ENCODE measurements at places on chromosomes 3 and 15. TPM values are rescaled to one million over a fixed set of nuclear protein-coding genes. Genes with fewer than 3 reads are reported as not detected.

STAC gene
- 25.3 TPM for total RNA-seq

DNAJA4 gene
- total RNA-seq, result 17.9 TPM

ITGA11 gene
- total RNA-seq, result 7.1 TPM

DNA sequence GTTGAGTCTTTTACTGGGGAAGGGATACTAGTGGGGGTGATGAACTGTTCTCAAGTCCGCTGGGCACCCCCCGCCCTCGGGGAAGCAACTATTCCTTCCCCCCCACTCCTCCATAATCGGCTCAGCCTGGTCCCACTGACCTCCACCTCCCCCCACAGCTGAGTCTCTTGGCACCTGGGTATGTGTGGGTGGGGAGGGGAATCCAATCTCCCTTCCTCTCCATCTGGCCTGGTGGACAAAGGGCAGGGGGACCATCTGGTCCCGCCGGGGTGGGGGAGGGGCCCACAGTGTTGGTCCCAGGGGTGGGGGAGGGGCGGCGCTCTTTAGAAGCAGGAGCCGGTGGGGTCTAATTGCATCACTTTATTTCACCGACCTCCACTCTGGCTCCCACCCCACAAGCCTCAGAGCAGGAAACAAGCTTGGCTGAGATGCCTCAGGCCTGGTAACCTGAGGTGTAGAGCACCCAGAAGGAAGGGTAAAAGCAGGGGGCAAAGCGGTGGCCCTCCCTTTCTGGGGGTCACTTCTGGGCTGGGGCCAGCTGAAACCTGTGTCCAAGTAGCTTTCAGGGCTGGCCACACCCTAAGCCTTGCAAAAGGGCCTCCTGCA, 1.0 kb upstream of the PCBP4 start:
- H3K36me3 ChIP-seq, result no peaks in the 10 kb centered on the region
- H3K27ac ChIP-seq, result peak overlapping the region; percentile 80
- H3K27me3 ChIP-seq, result no peaks in the 10 kb centered on the region
- DNase-seq, result no peak
- peak overlapping the region; percentile 71 for H3K4me3 ChIP-seq
- H3K4me1 ChIP-seq, result peaks cover 16% of the 10 kb centered on the region

DNA sequence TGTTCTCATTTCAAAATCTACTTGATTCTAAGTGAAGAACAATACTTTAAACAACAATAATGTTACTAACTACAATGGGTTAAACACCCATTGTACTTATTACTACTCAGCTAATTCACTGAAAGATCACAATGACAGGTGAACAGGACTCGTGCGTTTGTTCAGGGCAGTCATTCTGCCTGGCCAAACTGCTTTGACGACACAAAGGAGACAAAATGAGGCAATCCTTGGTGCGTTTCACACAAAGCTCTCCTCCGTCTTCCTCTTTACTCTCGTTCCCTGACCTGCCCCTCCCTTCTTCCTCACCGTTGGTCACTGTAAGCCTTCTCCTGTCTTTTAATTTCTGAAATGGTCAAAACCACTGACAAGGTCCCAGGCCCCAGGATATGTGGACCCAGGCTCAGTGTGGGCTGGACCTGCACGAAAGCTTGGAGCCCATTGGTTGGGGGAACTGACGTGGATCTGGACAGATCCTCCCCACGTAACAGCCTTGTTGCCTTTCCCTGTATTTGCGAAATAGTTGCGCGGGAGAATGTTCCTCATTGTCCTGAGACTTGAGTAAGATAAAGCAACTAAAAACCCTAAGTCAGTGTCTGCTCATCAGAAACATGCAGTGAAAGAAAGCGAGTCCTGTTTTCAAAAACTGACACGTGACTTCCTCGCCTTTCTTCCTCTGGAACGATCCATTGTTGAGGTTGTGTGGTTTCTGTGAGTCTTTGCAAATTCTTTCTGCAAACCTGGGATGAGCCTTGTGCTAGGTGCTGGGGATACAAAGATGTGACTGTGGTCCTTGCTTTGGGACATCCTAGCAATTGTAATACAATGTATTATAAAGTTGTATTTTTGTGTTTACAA, 147.1 kb upstream of the RGMA start:
- H3K4me3 ChIP-seq, result no peak overlapping the region
- H3K27me3 ChIP-seq, result no peaks in the 10 kb centered on the region
- H3K4me1 ChIP-seq, result no peaks in the 10 kb centered on the region
- H3K27ac ChIP-seq, result peak overlapping the region; percentile 4

- H3K36me3 ChIP-seq, result no peaks in the 10 kb centered on the region
- H3K27ac ChIP-seq, result peak overlapping the region; percentile 96
- peaks cover 41% of the 10 kb centered on the region for H3K4me1 ChIP-seq
- no peak for DNase-seq
- H3K27me3 ChIP-seq, result no peaks in the 10 kb centered on the region
Measured at GRCh38 chr3:125594125-125594524, 1.2 kb downstream of the OSBPL11 start.

DNA sequence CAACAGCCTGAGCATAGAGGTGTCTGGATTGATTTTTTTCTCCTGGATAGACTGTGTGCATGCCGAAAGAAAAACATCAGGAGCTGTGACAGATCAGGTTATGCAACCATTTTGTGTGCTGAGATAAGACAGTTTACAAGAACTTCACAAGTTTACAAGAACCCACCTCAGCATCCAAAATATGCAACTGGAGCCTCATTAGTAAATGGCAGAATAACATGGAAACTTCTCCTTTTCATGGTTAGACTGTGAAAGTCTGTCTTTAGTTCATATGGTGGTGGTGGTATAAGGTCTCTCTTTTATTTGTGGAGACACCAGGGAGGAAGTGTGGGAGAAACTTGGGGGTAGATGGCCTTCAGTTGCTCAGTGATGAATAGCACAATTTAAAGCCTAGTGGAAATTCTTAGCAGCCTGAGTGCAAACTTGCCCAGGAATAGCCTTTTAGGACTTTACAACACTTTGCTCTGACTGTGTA, 3.7 kb upstream of the ZNF609 start:
- H3K27ac ChIP-seq, result peak overlapping the region; percentile 40
- no peaks in the 10 kb centered on the region for H3K27me3 ChIP-seq
- no peak overlapping the region for H3K4me3 ChIP-seq

DNA sequence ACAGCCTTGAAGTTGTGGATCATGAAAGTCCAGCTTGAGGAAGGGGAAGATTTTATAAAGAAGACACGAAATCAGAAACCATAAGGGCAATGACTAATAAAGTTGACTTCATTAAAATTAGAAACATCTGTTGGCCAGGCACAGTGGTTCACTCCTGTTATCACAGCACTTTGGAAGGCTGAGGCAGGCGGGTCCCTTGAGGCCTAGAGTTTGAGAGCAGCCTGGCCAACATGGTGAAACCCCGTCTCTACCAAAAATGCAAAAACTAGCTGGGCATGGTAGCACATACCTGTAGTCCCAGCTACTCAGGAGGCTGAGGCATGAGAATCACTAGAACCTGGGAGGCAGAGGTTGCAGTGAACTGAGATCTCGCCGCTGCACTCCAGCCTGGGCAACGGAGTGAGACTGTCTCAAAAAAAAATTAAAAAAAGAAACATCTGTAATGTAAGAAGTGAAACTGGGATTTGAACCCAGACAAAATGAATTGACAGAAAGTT, 7.9 kb upstream of the UBXN7 start:
- no peak overlapping the region for H3K27ac ChIP-seq
- H3K4me1 ChIP-seq, result no peaks in the 10 kb centered on the region
- no peaks in the 10 kb centered on the region for H3K36me3 ChIP-seq
- H3K4me3 ChIP-seq, result no peak overlapping the region
- H3K27me3 ChIP-seq, result no peaks in the 10 kb centered on the region

DNA sequence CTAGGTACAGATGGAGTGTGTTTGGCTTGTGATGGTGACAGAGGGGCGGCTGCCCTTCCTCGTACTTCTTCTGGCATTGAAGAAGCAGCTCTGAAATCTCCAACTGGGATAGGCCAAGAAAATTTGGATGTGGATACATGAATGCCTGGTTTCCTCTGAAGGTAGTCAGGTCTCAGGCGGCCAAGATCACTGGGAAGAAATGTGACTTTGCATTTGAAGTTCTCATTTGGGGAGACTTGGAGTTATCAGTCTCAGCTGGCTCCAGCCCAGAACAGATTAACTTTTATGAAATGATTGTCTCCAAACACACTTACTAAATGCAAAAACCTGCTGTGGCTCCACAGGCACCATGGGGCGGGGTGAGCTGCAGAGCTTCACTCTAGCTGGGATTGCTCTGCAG, 215.9 kb downstream of the THSD4 start:
- no peak overlapping the region for H3K27ac ChIP-seq
- H3K27me3 ChIP-seq, result no peaks in the 10 kb centered on the region
- peaks cover 10% of the 10 kb centered on the region for H3K4me1 ChIP-seq

- no peaks in the 10 kb centered on the region for H3K4me1 ChIP-seq
- no peak overlapping the region for H3K4me3 ChIP-seq
- no peaks in the 10 kb centered on the region for H3K36me3 ChIP-seq
- H3K27me3 ChIP-seq, result peaks cover 16% of the 10 kb centered on the region
- no peak overlapping the region for H3K27ac ChIP-seq
Measured at GRCh38 chr3:126519506-126520455, 2.2 kb upstream of the UROC1 start.

DNA sequence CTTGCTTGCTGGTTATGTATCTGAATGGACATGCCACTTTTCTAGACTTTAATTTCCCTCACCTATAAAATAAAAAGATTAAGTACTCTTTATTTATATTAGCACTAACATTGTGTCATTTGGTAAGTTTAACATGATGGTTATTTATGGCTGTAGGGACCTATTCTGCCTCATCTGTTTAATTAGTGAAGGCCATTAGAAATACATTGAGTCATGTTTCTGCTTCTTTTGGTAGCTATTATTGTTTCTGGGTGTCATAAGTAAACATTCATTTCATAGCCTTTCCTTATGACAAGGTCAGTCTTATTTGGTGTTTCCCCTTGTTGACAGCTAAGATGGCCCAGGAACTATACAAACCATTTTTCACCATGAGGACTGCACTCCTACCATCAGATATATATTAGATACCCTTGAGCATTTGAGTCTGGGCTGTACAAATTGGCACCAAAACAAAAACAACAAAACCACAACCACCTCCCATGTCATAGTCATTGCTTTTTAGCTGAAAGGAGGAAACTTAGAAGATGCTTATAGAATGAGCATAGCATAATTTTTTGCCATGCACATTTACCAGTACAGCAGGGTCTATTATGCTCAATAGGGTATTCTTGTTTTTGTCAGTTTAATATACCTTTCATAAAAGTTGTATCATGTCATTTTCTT, 39.3 kb downstream of the SRP14 start:
- no peaks in the 10 kb centered on the region for H3K4me1 ChIP-seq
- no peak overlapping the region for H3K4me3 ChIP-seq
- H3K27me3 ChIP-seq, result no peaks in the 10 kb centered on the region
- H3K36me3 ChIP-seq, result peaks cover 79% of the 10 kb centered on the region
- no peak overlapping the region for H3K27ac ChIP-seq

GRCh38 chr15:64009798-64010261, 36.5 kb downstream of the DAPK2 start:
- no peaks in the 10 kb centered on the region for H3K36me3 ChIP-seq
- H3K4me3 ChIP-seq, result no peak overlapping the region
- H3K27me3 ChIP-seq, result no peaks in the 10 kb centered on the region
- peak overlapping the region; percentile 47 for H3K27ac ChIP-seq
- DNase-seq, result no peak
- peaks cover 44% of the 10 kb centered on the region for H3K4me1 ChIP-seq

DNA sequence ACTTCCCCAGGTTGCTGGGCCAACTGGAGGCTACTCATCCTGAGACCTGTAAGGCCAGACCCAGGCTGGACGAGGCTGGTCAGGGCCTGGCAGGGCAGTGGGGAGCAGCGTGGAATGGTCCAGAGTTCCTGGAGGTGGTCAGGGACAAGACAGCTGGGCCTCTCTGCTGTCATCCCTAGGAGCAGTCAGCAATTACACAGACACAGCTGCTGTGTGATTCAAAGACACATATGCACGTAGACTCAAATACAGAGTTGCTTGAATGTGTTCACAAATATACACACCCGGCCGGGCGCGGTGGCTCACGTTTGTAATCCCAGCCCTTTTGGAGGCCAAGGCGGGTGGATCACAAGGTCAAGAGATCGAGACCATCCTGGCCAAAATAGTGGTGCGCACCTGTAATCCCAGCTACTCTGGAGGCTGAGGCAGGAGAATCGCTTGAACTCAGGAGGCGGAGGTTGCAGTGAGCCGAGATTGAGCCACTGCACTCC, 1.5 kb upstream of the CD276 start:
- no peaks in the 10 kb centered on the region for H3K36me3 ChIP-seq
- H3K27me3 ChIP-seq, result no peaks in the 10 kb centered on the region
- peaks cover 31% of the 10 kb centered on the region for H3K4me1 ChIP-seq
- DNase-seq, result no peak
- H3K27ac ChIP-seq, result no peak overlapping the region

DNA sequence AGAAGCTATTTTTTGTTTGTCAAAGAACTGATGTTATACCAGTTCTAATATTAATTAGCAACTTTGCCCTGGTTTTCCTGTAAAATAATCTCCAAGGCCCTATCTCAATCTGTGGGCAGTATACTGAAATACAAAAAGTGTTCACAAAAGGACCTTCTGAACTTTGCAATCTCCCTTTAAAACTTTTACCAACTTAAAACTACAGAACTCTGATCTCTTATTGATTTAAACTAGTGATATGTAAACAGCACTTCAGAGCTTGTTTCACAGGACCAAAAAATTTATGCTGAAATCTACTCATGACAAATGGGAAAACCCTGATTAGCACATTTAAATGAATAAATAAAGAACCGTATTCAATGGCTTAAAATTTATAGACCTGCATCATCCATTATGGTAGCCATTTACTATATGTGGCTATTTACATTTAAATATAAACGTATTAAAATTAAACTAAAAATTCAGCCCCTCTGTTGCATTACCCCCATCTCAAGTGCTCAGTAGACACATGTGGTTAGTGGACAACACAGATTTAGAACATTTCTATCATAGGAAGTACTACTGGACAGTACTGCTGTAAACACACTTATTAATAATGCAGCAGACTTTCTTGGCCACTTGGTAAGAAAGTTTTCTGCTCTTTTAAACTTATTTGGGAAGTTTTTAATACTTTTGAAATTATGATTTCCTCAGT, 12.0 kb downstream of the AGTR1 start:
- no peak overlapping the region for H3K27ac ChIP-seq
- no peak overlapping the region for H3K4me3 ChIP-seq
- H3K4me1 ChIP-seq, result no peaks in the 10 kb centered on the region
- no peaks in the 10 kb centered on the region for H3K36me3 ChIP-seq
- H3K27me3 ChIP-seq, result no peaks in the 10 kb centered on the region

DNA sequence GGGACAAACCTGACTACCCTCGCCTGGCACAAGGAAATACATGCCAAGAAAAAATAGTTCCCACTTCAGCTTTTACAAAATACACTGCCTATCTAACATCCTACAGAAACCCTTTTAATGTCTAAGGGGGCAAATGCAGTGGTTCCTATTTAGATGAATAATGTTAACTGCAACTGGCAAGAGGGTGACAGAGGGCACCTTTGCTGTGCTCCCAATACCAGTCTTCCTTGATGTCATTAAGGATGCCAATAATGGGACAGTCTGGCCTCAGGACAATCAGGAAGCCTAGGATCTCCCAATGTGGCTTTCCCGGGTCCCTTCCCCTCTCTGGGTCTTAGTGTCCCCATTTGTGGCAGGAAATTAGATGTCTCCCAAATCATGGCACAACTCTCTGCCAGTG, 13.9 kb downstream of the CSRNP1 start:
- H3K4me3 ChIP-seq, result no peak overlapping the region
- no peaks in the 10 kb centered on the region for H3K27me3 ChIP-seq
- H3K36me3 ChIP-seq, result peaks cover 40% of the 10 kb centered on the region
